ENCODE measurements at places on chromosomes 12 and 14.

GRCh38 chr14:88500611-88501010, 54.2 kb downstream of the PTPN21 start:
- DNase-seq: no peak

DNA sequence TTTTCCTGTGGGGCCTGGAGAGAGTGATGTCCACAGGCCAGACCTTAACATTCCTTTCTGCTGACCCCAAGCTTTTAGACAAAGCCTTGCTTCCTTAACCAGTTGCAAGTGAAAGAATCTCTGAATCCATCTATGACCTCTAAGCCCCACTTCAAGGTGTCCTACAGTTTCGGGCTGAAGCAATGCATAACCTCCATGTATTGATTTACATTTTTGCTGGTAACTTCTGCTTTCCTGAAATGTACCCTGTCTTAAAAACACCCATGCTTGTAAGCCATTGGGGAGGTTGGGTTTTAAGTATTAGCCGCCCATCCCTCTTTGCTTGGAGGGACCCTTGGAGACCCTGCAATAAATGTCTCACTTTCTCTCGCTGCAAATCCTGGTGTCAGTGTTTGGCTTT, 190.6 kb downstream of the VRK1 start:
- no peak for DNase-seq

DNA sequence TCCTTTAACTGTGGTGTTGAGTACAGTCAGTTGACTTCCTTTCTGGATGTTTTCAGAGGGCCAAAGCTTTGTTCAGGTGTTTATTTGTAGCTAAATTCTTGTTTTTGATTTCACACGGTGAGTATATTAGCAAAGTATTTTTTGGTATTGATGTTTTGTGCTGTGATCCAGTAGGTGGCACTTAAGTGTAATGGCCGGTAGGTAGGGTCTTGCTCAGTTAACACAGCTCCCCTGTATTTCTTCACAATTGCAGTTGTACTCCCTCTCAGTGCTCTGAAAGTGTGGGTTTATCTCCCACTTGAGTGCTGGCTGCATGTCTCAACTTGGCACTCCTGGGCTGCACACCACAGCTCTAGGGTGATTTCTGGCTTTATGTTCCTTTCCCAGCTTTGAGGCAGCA, 339.5 kb downstream of the AEBP2 start:
- DNase-seq: no peak

DNA sequence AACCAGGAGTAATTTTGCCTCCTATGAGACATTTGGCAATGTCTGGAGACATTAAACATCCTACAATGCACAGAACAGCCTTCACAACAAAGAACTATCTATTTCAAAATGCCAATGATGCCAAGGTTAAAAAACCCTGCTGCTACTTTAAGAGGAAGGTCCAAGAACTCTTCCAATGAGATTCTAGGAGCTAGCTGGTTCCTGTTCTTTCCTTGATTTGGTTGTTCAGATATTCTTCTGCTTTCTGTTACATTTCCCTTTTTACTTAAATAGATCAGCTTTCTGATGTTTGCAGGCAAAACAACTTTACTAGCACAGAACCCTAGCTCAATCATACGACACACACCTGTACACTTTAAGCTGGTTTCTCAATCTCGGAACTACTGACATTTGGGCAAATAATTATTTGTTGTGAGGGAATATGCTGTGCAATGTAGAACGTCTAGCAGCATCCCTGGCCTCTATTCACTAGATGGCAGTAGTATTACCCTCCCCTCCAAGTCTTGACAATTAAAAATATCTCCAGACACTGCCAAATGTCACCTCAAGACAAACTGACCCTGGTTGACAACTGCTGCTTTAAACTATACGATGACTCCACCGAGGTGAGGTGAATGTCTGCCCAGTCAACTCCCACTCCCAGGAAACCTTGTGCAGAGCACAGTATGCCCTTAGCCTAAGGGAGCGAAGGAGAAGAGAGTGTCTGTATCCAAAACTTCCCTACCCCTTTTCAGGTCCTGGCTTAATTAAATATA, 4.4 kb downstream of the BLTP3B start:
- no peak for DNase-seq

- DNase-seq: no peak
These were observed 82.8 kb downstream of the SLC25A47 start for GRCh38 chr14:100405760-100406455.

- no peak for DNase-seq
These were observed 188.3 kb upstream of the BCL2L14 start for GRCh38 chr12:11882301-11883019.

GRCh38 chr14:46058964-46059563, 592.5 kb downstream of the RPL10L start:
- DNase-seq: no peak

DNA sequence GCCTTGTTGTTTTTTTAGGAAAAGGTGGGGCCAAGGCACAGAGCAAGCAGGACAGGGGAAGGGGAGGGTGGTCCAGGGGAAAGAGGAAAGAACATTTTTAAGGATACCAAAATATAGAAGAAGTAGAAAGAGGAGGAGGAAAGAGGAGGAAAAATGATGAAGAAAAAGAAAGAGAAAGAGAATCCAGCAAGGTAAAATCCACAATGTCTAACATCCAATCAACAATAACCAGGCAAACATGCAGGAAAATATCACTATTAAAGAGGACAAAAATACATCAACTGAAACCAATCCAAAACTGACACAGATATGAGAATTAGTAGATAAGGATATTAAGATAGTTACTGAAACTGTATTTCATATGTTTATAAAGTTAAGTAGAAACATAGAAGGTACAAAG, 7.0 kb upstream of the TMEM120B start:
- no peak for DNase-seq

GRCh38 chr14:80844872-80845271, 96.7 kb downstream of the CEP128 start:
- DNase-seq: no peak

DNA sequence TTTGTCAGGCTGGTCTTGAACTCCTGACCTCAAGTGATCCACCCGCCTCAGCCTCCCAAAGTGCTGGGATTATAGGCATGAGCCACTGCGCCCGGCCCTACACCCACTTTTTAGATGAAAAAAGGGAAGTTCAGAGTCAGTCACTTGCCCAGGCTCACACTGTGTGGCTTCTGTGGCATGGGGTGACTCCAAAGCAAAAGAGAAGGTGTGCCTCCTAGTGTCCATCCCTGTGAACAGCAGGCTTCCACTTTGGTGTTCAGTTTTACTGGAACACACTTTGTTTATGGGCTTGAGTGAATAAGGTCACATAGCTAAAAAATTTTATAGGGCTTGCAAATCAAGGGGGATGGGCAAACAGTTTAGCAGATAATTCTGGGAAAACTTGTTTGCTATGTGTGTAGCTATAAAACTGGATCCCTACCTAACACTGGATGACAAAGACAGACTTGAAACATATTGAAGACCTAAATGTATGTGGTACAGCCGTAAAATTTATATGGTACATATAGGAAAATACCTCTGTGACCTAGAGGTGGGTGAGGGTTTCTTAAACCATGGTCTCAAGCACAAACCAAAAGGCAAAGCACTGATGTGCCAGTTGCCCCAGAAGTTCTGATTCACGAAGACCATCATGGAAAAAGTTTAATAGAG, 54.9 kb downstream of the EID3 start:
- peak; percentile 34 for DNase-seq

DNA sequence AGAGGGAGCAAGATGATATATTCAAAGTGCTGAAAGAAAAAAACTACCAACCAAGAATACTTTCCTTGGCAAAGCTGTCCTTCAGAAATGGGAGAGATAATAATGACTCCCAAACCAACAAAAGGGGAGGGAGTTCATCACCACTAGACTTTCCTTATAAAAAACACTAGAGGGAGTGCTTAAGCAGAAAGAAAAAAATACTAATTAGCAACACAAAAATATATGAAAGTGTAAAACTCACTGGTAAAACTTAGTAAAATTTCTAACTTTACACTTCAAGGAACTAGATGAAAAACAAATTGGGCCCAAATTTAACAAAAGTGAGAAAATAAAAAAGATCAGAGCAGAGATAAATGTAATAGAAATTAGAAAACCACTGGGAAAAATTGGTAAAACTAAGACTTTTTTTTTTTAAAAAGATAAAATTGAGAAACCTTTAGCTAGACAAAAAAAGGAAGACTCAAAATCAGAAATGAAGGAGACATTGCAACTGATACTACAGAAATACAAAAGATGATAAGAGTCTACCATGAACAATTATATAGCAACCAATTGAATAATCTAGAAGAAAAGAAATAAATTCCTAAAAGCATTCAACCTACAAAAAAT, 60.4 kb upstream of the FAR2 start:
- no peak for DNase-seq

GRCh38 chr14:77094672-77095284, 3.3 kb upstream of the CIPC start:
- peak; percentile 57 for DNase-seq

DNA sequence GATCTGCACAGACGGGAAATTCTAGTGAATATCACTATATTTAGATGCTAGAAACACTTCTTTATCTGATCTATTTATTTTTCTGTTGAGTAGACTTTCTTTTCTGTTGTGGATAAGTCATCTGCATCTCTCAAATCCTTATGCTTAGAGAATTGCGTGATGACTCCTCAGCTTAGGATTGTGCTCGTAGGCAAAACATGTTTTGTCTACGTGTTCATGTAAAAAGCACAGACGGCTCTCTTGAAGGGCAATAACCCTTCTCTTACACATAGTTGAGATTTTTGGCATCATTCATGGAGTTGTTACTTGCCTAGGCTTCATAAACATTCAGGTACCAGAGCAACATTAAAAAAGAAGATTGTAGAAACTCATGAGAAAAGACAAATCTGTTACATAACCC, 18.6 kb downstream of the PPFIBP1 start:
- no peak for DNase-seq

DNA sequence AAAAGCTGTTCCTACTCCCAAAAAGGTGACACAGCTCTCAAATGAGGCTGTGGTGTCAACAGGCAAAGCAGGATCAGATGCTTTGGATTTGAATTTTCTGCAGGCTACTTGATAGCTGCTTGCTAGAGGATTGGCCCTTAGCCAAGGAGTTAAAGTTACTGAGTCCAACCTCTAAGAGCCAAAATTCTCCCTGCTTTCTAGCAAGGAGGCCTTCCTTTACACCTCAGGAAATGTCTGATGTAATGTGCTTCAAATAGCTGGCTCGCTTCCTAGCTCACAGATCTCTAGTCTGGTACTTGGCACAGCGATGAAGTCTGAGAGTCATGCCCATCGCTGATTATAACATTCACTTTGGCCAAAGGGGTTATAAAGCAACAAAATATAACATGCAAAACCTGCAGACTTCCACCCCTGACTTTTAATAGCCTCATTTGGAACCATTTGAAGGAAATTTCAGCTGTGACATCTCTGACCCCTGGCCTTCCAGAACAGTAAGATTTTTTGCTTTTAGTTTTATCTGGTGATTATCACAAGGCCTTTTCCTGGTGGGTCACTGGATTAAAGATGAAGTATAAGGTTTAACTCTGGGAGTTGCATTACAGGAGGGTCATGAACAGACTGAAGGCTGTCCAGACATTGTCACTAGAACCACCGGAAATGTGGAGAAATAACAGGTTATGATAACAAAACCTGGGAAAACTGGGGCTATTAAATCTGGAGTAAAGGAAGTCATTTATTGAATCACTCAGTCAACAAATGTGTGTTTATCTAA, 189.7 kb downstream of the EPS8 start:
- DNase-seq: no peak

DNA sequence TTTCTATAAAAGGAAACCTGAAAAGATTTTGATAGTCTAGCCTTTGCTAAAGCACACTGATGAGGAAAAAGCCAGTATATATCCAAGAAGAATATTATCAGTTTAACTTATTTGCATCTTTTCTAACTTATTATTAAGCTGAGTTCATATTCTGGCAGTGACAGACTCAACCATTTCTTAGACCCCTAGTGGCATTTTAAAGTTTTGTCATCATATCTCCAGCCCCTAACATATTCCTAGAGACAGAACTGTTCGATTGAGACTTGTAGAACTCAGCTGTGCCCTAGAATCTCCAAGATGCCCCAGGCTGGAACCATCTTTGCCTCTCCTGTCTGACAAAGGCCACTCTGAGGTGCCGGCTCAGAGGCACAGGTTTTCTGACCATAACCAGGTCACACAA, 365.6 kb downstream of the NELL2 start:
- DNase-seq: no peak

DNA sequence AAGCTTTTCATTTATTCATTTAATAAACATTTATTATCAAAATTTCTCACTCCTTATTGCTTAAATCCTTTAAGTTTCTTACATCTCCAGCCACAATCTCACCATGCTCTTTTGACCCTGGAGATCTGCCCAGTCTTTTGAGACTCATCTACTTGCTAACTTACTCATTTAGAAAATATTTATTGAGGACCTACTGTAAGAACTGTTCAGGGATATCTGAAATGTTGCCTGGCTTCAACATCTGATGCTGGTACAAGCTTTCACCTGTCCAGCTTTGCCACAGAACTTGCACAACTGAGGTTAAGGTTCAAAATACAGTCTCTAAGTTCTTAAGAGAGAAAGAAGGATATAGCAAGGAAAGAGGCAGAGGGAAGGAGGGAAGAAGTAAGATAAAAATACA, 17.5 kb upstream of the GXYLT1 start:
- no peak for DNase-seq

GRCh38 chr14:97942921-97943320, 1145.7 kb downstream of the VRK1 start:
- DNase-seq: no peak

DNA sequence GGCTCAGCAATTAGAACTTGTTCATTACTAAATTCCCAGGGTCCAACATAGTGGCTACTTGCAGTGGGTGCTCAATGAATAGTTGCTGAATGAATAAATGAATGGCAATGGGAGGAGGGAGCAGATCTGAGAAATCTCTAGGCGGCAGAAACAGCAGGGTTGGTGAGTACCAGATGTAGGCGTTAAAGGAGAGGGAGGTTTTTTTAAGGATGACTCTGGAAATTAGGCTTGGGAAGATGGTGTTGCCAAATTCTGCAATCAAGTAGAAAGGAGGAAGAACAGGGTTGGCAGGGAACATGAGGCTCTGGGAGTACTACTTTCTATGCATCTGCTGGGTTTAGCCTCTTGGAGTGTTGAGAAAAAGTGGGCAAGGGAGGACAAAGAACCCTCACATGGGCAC, 207.1 kb downstream of the APAF1 start:
- DNase-seq: no peak

- DNase-seq: peak; percentile 19
These were observed 51.8 kb downstream of the FOXN3 start for GRCh38 chr14:89365061-89365801.

- no peak for DNase-seq
These were observed 137.5 kb downstream of the NRXN3 start for GRCh38 chr14:78307671-78308070.

GRCh38 chr12:64080319-64081007, 141.6 kb downstream of the KICS2 start:
- DNase-seq: no peak

DNA sequence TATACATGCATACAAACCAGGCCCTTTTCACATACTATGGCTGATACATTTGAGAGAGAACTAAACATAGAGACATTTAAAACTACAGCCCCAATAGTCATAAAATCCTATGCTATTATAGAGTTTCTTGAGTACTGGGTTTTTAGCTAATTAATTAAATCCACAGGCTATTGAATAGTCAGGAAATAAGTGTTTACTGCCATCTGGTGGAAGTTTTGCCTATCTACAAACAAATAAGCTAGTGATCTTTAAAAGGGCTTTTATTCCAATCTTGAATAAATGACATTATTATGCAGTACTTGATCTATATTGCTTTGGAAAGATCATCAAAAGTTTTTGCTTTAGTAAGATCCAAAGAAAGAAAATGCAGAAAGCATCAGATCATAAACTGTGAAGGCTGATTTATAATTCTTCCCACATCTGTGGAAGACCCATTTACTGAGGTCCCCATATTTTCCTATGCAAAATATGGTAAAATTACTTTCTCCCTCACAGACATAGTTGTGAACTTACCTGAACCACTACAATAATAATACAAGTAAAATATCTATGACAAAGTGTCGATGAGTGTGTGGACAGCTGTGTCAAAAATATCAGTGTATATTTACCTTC, 131.3 kb downstream of the ITPR2 start:
- DNase-seq: no peak

Measured in stimulated activated CD8-positive, alpha-beta memory T cell treated with anti-CD3 and anti-CD28 coated beads, Interleukin-7, amount 100 ng/mL, for 1 hour (primary cell).